ENCODE measurements at places on chromosomes 2 and 18. TPM values are rescaled to one million over a fixed set of nuclear protein-coding genes. Genes with fewer than 3 reads are reported as not detected.

- no peak for DNase-seq
These were observed 82.2 kb upstream of the HDAC4 start for GRCh38 chr2:239482778-239483712.

DNA sequence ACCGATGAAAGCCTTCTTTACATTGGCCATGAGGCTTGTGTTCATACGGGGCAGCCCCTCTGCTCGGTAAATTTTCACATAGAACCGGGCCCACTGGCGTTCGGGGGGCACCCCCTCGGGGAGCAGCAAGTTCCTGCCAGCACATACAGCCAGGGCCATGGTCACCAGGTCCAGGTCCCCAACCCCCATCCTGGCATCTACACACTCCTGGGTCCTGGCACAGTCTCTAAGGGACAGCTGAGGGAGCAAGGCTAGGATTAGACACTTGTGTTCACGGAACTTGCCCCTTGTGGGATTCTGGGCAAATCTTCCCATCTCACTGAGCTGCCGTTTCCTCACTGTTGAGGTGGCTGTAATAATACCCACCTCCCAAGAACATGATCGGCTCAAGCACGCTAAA lies 5.6 kb upstream of the OTOF start:
- no peak for DNase-seq

- DNase-seq, result no peak
These were observed 268.5 kb downstream of the SATB2 start for GRCh38 chr2:199189229-199189628.

DNA sequence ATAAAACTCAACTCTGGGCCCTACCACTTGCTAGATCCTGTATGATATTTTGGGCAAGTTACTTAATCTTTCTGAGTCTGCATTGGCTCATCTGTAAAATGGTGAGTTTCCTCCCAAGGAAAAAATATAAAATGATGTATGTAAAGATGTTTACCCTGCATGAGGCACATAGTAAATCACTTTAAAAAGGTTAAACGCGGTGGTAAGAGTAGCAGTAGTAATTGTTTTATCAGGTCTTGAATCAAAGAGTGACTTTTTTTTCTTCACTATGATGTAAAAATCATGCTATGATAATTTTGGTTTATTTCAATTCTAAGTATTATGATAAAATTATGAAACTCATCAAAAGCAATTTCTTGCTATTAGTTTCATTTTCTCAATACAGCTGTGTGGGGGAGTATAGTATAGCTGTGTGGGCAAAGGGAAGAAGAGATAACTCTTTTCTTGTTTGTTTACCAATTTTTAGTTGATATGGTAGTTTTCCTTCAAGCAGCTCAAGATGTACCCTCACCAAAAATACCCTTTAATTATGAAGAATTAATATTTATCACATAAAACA lies 10.7 kb downstream of the ARHGAP15 start:
- no peak for DNase-seq

GRCh38 chr18:3269241-3269913 lies 7.4 kb downstream of the MYL12B start:
- DNase-seq, result no peak

DNA sequence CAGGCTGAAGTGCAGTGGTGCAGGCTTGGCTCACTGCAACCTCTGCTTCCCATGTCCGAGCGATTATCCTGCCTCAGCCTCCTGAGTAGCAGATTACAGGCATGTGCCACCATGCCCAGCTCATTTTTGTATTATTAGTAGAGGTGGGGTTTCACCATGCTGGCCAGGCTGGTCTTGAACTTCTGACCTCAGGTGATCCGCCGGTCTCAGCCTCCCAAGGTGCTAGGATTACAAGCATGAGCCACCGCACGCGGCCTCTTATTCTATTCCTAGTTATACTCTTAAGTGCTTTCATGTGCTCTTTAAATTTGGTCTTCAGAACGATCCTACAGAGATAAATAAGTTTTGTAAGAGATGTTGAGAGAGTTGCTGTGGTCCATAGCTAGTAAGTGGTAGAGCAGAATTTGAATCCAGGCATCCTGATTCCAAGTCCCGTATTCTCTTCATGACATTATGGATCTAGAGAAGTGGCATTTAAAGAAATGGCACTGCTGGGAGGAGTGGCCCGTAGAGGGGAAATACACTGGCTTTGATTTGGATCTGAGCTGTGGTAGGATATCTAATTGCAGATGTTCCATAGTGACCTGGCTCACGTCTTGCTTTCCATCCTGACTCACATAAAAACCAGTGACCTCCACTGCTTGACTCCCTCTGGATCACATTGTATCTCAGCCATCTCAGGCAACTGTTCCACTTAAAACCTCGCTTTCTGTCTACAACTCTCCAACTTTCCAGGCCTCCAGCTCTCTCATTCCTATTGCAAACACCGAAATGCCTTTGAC lies 22.8 kb upstream of the ME2 start:
- DNase-seq, result no peak

DNA sequence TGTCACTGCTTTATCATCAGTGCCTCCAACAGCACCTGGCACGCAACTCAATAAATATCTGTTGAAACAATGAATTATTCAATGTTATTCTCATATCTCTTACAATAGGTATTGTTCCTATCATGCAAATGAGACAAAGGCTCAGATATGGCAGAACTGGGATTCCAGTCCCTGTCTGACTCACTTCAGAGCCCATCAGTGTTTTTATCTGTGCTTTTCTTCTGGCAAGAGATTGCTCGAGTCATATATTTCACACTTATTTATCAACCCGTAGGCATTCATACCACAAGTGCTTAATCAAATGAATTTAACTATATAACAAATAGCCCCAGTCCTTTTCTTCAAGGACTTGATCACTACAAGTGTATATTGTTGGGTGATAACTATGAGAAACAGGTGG lies 76.4 kb upstream of the TSPYL6 start:
- DNase-seq, result no peak

GRCh38 chr2:26556309-26557243 lies 78.7 kb upstream of the OTOF start:
- no peak for DNase-seq

The HOXD12 gene
- total RNA-seq, result not detected

The SEPTIN10 gene
- 109 TPM for total RNA-seq

The AMMECR1L gene
- 25.8 TPM for total RNA-seq

The SUPT7L gene
- 41.2 TPM for total RNA-seq

The SCTR gene
- total RNA-seq, result not detected
